ENCODE measurements at places on chromosomes 3 and 15. TPM values are rescaled to one million over a fixed set of nuclear protein-coding genes. Genes with fewer than 3 reads are reported as not detected.

Gene ACTC1
- 4.7 TPM for total RNA-seq

Gene SLC2A2
- not detected for total RNA-seq

Gene FBN1
- total RNA-seq: 159 TPM

Gene KPNA4
- 56.7 TPM for total RNA-seq

Gene C3orf49
- total RNA-seq: not detected

Gene CYP1A2
- total RNA-seq: not detected

Gene ARRDC4
- total RNA-seq: 124 TPM

Gene HYAL3
- 3.0 TPM for total RNA-seq

Gene RARB
- total RNA-seq: 34.0 TPM

Gene BCL6
- total RNA-seq: 86.0 TPM

Gene DNAH12
- 0.39 TPM for total RNA-seq

Gene XCR1
- total RNA-seq: 0.17 TPM

Gene CD96
- 0.42 TPM for total RNA-seq

Gene GOLGA6A
- total RNA-seq: not detected

GRCh38 chr15:39013262-39013661 lies 448.6 kb upstream of the RASGRP1 start:
- no peak for DNase-seq

DNA sequence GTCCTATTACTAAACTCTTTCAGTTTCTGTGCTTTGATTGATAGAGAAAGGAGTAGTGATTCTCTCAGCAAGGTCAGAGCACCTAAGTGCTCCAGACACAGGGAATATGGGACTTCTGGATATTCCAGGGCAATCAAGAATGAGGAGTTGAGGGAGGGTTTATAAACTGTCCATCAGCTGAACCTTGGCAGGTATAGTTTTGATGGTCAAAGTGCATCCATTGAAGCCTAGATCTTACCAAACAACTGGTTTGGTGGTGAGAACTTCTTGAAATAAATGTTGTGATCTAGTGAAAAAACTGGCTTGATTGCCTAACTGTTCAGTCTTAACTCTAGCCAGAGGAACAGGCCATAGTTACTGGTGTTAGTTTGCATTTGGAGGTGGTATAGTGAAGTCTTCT lies 207.0 kb upstream of the ONECUT1 start:
- no peak for DNase-seq

- DNase-seq: no peak
These were observed 6.8 kb downstream of the NEIL1 start for GRCh38 chr15:75353604-75354003.

DNA sequence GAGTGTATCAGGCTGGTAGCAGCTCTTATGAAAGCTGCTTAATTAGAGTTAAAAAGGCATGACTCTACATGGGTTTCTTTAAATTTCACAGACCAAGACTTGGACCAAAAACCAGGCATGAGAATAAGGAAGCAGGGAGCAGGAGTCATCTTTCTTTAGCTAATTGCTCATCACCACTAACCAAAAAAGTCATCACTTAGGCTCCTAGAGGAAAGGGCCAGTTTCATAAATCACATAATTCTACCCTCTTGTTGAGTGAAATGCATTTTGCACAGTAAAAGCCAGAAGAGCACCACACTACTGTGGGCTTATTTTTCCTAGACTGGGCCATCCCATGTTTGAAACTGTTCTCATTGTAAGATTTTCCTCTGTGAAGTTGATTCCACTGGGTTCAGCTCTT lies 175.6 kb downstream of the GREM1 start:
- DNase-seq: no peak

- DNase-seq: no peak
These were observed 215.0 kb downstream of the MECOM start for GRCh38 chr3:169448501-169448900.

DNA sequence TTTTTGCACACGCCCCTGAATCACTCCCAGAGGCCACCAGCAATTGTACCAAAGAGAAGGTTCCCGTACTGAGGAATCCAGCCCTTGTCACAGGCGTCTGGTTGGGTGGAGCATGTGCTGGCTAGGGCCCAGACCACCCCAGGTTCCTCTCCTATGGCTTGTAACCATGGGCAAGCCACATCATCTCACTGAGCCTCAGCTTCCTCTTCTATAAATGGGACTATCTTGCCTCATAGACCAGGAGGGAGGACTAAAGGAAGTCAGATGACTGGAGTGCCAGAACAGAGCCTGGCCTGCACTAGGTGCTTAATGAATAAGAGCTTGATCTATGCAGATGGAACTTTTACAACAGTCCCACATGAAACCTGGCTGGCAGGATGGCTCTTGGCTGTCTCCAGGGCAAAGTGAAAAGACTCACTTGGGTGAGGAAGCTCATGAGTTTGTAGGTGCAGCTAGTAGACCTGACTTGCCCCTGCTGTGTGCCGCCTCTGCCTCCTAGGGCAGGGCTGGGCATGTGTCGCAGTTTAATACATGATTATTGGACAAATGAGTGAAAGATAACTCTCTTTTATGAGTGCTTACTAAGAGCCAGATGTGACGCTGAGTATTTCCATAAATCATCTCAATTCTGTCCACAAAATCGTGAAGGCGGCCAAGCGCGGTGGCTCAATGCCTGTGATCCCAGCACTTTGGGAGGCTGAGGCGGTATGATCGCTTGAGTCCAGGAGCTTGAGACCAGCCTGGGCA lies 29.3 kb downstream of the CTSH start:
- no peak for DNase-seq

GRCh38 chr3:140546649-140547048 lies 131.2 kb upstream of the TRIM42 start:
- no peak for DNase-seq

DNA sequence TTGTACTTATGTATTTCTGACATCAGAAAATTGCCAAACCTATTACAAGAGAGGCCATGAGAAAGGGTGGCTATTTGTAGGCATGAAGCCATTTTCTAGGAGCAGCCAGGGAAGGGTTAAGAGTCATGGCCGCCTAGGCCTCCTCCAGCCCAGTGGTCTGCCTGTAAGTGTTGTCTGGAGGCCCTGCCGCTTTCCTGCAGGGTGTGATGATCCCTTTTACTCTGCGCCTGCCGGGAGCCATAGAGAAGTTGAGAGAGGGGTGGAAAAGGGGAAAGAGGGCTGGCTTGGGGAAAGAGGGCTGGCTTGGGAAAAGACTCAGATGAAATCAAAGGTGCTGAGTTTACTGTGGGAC lies 29.1 kb upstream of the KCTD6 start:
- no peak for DNase-seq

- no peak for DNase-seq
These were observed 172.1 kb upstream of the LRRN1 start for GRCh38 chr3:3627114-3627513.

DNA sequence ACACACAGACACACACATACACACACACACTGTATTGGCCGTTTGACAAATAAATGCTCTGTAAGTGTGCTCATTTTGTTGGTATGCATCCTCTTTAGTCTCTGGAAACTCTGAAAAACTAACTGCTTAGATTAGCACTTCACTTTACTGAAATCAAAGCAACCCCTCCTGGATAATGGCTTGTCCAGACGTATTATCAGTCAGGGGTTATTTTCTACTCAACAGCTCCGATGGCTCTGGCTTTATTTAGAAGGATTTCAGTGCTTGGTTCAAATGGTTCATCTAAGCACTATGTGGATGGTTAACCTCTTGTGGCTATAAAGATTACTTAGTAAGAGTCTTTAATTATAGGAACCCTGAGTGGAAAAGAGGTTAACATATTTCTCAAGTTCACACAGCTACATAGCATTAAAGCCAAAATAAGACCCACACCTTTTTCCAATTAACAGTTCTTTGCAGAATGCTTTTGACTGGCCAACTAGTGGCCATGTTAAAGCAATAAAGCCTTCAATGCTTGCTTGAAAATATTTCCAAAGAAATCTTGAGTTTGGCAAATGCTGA lies 516.1 kb upstream of the NAALADL2 start:
- no peak for DNase-seq

DNA sequence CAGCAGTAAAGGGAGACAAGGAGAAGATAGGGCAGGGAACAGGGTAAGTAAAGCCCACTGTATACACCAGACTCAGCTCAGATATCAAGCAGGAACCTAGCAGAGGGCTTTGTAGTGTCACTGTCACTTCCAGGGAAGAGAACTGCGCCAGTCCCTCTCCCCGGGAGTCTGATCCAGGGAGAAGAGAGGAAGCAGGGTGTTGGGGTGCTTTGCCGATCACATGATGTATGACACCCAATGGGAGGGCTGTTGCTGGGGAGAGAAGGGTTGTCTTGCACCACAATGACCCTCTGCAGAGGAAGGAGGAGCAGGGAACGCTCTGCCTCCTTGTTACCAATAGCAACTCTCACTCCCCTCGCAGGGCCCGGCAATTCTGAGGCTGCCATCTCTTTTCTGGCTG lies 147.2 kb upstream of the SLC2A2 start:
- DNase-seq: no peak

- DNase-seq: no peak
These were observed 2.1 kb upstream of the TNK2 start for GRCh38 chr3:195910499-195910845.

DNA sequence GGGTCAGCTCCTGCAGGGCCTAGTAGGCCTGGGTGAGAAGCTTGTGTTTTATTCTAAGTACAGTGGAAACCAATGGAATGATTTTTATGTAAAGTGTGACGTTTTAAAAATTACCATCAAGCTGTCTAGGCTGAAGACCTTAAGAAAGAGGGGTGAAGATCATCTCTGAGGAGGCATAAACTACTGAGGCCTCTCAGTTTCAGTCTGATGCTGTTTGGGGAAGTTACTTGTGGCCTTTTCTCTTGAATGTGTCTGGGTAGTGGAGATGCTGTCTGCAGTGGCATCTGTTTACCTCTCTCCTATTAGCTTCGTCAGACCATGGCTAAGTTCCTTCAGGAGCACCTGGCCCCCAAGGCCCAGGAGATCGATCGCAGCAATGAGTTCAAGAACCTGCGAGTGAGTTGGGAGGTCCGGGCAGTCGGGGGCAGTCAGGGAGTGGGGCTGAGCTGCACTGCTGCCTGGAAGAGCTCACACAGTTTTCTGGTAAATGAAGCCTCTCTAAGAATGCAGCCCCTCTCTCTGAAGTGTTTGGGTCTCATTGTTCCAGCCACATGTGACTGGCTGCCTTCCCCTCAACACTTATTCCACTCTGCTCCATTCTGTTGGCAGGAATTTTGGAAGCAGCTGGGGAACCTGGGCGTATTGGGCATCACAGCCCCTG lies 1.9 kb downstream of the IVD start:
- DNase-seq: no peak

DNA sequence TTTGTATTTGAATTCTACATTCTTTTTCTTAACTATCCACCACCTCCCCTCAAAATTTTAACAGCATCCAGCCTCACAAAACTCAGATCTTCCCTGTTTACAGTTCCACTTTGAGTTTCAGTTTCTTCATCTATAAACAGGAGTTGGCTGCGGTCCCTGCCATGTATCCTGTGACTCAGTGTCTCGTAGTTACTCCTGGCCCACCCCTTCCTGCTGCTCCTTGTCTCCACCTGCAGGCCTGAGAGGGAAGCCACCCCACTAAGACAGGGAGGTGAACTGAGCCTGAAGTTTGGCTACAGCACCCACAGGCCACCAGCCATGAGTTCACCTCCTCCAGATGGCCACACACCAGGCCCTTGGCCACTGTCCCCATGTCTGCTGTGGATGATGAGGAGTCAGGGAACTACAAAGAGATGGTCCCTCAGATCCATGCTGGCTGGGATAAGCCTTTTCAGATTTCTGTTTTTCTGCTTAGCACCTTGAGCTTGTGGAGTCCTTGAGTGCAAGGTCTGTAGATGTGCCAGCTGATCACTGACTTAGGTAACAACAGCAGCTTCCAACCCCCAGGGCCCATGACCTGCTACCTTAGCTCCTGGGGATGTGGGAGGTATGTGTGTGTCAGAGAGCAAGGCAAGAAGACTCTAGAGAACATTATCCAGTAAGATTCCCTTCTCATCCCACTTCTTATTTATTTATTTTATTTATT lies 37.5 kb downstream of the CD86 start:
- DNase-seq: no peak

- no peak for DNase-seq
These were observed 260.2 kb upstream of the NAALADL2 start for GRCh38 chr3:174598885-174599439.

- DNase-seq: no peak
These were observed 137.9 kb upstream of the TP63 start for GRCh38 chr3:189493271-189493670.

GRCh38 chr3:168094877-168095610 lies 680 bp downstream of the GOLIM4 start:
- DNase-seq: no peak

- DNase-seq: no peak
These were observed 61.1 kb upstream of the GPD1L start for GRCh38 chr3:32045091-32045915.

DNA sequence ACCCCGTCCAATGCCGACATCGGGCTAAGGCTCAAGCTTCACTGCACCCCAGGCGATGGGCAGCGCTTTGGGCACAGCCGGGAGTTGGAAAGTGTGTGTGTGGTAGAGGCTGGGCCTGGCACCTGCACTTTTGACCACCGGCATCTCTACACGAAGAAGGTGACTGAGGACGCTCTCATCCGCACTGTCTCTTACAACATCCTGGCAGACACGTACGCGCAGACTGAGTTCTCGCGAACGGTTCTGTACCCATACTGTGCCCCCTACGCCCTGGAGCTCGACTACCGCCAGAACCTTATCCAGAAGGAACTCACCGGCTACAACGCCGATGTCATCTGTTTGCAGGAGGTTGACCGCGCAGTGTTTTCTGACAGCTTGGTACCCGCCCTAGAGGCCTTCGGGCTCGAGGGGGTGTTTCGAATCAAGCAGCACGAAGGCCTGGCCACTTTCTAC lies 1.0 kb downstream of the PDE12 start:
- no peak for DNase-seq

DNA sequence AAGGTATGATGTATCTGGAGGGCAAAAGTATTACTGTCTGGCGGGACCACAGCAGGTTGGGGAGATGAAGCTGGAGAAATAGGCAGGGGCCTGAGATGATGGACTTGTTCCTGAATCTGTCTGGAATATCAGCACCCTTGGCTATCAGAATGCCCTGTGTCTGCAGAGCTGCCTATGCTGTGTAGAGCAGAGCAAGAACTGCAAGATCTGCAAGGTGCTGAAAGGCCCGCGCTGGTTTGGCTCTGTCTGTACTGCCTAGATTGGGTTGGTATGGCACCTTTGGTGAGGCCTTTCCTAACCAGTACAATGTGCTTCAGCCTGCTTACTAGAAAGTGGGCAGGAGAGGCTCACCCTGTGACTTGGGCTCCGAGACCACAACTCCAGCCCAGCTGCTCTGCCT lies 96.8 kb downstream of the WDR76 start:
- no peak for DNase-seq

- peak; percentile 87 for DNase-seq
These were observed 99.3 kb downstream of the ABHD5 start for GRCh38 chr3:43790060-43790459.

- DNase-seq: no peak
These were observed 176.7 kb upstream of the CADPS start for GRCh38 chr3:63051920-63052319.

DNA sequence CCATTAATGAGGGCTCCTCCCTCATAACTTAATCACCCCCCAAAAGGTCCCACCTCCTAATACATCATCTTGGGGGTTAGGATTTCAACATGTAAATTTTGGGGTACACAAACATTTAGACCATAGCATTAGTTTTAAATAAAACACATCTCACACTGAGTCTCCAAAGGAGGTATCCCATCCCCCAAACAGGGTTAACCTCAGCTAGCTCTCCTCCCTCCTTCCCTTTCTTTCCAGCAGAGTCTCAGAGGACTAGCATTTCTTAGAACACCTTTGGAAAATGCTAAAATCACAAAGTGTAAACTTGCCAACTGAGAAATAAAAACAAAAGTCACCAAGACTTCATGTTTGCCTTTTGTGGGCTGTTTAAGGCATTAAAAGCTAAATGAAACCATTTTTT lies 51.2 kb upstream of the FOXB1 start:
- no peak for DNase-seq

All from esophagus muscularis mucosa (tissue), 4 donors.